Type B pancreatic cell (in vitro differentiated cells): ENCODE measurements at places on chromosomes 6 and 20.

DNA sequence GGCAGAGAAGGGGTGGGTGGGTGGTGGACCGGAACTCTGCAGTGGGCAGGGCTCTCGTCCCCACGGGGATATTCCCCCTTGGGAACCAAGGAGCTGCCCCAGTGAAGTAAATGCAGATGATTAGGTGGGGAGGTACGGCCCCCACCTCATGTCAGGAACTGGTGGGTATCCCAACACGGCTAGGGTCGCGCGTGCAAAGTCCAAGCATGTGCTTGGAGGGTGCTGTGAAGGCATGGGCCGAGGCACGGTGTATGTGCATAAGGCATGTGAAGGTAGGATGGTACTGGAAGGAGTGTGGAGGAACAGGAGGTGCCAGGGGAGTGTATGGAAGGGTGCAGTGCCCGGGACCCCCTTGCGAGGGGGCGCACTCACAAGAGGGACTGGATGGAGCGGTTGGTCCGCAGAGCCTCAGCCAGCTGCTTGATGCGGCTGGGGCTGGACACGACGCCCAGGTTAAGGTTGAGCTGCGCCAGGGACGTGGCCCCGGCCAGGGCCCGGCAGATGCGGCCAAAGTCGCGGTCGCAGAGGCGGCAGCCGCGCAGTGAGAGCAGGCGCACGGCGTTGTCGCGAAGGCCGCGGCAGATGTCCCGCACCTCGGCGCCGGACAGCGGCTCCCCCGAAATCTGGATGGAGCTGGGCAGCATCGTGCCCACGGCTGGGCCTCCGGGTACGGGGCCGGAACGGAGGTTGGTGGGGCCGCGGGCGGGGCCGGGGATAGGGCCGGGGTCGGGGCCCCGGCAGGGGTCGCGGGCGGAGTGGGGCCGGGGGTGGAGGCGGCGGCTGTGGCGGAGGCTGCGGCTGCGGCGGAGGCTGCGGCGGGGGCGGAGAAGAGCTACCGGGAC lies 783 bp downstream of the LRRC73 start:
- no peak for DNase-seq

DNA sequence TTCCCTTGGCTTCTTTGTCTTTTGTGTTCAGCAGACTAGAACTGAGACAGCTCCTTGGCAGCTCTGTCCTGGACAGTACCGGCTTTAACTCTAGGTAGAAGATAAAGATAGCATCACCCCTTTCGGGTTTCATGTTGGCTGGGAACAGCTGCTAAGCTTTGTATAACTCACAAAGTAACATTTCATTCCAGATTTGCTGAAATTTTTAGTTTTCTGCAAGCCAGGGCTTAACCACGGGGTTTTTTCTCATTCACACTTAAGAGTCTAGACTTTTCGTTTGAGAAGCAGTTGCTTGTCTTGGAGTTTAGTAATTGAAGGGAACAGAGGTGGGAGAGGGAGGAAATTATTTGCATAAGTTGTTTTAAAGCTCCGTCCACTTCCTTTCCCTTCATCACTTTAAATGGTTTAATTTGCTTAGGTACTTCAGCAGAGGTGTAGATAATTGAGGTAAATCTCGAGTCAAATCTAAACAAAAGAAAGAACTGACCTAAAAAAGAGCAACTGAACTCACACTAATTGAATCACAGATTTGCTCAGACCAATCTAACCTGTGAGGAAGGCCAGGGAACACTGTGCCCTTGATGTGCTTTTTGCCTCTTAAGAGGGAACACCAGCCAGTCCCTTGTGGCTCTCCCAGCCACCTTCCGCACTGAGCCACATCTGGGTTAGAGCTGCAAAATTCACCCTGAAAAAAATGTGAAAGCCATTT lies 48.3 kb downstream of the RREB1 start:
- DNase-seq, result no peak

- no peak for DNase-seq
Observed at GRCh38 chr6:33201147-33201545, 479 bp downstream of the SLC39A7 start.

- DNase-seq, result no peak
Observed at GRCh38 chr20:15708984-15709598, 864.2 kb downstream of the KIF16B start.

- DNase-seq, result no peak
Observed at GRCh38 chr6:34804543-34804942, 12.7 kb downstream of the BLTP3A start.

DNA sequence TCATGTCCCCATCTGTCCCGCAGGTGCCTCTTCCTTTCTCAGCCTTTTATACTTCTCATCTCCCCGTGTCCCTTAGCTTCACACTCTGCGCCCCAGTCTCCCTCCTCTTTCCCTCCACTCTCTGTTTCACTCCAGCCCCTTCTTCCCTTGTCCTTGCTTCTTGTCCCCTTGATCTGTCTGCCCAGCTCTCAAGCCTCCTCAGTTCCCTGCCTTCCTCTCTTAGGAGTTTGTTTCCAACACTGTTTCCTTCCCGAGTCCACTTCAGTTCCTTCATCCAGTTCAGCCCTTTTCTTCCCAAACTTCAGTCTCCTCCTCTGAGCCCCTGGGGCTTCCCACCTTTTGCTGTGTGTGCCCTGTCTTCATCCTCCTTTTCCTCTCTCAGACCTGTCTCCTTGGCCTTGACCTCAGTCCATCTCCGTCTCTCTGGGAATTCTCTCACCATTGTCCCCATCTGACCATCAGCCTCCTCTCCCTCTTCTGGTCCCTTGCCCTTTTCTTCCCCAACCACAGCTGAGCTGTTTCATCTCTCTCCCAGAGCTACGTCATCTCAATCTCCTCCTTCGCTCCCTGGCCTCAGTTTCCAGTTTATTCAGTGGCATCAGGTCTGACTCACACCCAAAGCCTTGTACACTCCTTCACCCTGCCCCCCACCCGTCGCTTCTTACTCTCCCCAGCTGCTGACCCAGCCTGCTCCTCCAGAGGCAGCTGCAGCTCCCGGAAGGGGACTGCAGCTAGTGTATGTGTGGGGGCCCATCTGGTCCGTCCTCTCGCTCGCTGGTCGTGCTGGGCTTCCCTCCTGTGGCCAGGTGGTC lies 2.7 kb upstream of the DDR1 start:
- no peak for DNase-seq

- DNase-seq, result no peak
Observed at GRCh38 chr6:113361014-113361645, 496.0 kb upstream of the MARCKS start.

- DNase-seq, result no peak
Observed at GRCh38 chr20:46328200-46328882, 20.0 kb upstream of the CDH22 start.

- no peak for DNase-seq
Observed at GRCh38 chr6:44297063-44298038, 15.8 kb downstream of the AARS2 start.

- DNase-seq, result no peak
Observed at GRCh38 chr20:3766422-3767109, 987 bp downstream of the ADISSP start.

DNA sequence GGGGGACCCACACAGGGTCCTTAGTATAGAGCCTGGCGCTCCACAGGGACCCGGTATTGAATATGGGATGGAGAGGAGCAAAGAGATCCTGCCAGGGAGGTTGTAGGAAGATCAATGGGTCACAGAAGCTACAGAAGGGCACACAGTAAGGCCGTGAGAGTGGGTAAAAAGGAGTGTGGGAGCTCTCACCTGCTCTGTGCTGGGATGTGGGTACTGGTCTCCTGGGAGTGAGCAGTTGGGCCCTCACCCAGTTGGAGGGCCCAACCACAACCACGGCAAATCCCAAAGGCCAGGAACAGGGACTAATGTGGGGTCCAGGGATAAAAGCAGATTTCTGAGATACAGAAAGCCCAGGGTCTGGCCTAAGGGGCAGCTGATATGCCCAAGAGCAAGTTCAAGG lies 73.4 kb upstream of the RNF24 start:
- DNase-seq, result peak; percentile 44

DNA sequence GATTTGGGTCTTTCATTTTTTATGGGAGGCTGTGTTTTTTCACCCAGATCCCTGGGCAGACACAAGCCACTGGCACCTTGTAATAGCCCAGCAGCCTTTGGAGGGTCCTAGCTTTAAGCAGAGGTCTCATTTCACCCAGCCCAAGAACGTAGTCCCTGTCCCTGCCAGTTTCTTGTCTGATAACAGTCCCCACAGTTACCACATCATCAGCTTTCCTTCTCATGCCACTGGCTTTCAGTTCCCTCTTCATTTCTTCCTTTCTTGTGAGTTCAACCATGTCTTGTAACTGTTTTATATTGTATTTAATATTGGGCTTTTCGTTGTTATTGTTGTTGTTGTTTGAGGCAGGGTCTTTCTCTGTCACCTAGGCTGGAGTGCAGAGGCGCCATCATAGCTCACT lies 10.6 kb downstream of the PNPLA1 start:
- DNase-seq, result no peak

- DNase-seq, result no peak
Observed at GRCh38 chr20:60888771-60889170, 363.3 kb upstream of the CDH4 start.

DNA sequence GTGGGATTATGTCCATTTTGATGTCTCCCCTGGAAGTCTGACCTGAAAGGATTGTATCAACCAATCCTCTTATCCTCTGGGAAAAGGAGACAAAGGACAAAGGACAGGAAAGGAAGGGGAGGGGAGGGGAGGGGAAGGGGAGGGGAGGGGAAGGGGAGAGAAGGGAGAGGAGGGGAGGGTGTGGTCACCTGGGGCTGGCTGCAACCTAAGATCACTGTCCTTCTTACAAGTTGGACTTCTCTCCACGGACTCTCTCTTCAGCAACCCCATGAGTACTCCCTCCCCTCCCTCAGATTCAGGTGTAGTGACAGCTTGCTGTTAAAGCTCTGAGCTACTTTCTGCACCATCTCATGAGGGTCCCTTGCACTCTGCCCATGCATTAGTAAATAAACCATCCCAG lies 58.9 kb upstream of the KLHL31 start:
- no peak for DNase-seq

DNA sequence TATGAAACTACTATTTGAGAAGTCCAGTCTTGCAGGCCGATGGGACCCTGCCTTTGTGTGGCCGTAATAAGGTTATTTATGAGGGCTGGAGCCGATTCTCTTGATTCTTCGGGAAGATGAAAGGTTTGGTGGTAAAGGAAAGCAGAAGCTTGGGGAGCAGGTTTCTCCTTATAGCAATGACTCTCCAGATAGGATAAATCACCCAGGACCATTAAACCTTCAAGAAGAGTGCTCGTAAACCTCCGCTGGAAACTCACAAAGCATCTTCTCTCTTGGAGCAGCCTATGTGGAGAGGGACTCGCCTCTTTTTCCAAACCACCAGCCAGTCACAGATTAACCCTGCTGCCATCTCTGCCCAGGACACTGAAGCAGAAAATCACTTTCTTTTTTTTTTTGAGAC lies 69.6 kb upstream of the SALL4 start:
- DNase-seq, result no peak

DNA sequence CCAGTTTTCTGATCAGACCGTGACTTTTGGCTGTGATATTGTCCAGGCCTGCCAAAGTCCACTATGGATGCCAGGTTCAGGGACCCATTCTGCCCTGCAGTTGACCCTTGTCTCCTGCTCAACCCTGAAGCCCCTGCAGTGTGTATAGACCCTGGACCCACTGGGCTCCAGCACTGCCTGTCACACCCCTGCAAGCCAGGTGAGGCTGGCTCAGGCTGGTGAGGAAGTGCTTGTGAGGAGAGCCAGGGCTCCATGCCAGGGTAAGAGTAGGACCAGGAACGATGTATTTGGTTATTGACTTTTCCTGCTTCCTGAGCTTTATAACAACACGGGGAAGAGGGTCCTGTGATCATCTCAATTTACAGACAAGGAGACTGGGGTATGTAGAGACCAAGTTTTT lies 19.1 kb upstream of the CD93 start:
- DNase-seq, result no peak

DNA sequence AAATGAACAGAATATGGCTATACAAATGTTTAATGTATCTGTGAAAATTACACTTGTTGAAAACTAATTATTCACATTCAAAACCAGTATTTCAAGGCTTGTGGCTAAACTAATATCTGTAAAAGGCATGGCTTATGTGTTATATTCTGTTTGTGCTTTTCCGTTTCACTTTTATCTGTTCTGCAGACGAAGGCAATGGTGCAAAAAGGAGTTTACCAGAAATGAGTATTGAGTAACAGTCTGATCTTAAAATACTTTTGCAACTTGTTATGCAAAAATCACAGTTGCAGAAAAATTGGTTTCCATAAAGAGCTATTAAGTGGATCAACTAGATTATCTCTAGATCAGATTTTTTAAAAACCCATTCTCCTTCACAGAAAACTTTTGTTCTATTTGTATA lies 9.4 kb upstream of the STX11 start:
- no peak for DNase-seq

DNA sequence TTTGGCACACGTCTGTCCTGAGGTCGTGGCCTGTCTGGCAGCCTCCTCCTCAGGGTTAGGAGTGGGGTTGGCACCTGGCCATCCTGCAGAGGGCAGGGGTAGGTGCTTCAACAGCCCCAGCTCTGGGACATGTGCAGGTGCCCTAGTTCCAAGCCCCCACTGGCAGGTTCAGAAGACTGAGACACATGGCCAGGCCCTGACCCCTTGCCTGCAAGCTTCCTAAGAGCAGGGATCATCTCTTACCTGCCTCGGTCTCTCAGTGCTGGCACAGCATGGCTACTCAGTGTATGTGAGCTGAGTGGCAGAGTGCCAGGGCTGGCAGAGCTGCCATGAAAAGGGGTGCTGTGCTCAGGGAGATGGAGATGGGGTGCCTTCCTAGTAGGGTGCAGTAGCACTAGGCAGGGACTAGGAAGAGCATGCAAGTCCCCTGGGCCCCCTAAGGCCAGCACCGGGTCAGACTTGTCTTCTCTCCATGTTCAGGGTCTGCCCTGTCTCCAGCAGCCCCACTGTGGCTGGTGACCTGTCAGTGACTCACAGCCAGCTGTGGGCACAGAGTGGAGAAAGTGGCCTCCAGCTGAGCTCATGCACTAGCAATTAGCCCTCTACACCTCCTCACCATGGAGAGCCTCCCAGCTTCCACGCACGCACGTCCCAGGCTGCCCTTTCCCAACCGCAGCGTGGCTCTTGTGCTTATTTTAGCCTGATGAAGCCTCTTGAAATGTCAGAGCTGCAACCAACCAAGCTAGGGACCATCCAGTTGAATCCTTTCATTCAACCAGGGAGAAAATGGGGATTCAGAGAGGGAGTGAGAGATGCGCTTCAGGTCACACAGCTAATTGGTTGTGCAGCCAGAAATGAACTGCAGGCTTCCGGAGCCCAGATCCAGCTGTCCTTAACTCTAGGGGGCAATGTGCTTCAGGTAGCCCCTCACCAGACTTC lies 116.6 kb downstream of the MRPL14 start:
- no peak for DNase-seq
